ENCODE measurements at places on chromosomes 6 and 20. TPM values are rescaled to one million over a fixed set of nuclear protein-coding genes. Genes with fewer than 3 reads are reported as not detected.

KHDRBS2 gene
- not detected for total RNA-seq

GRM4 gene
- total RNA-seq, result 0.12 TPM

HLA-DQA1 gene
- total RNA-seq, result 1.7 TPM

SLC22A2 gene
- not detected for total RNA-seq

KCNQ2 gene
- 0.33 TPM for total RNA-seq

SIGLEC1 gene
- total RNA-seq, result 0.14 TPM

C6orf58 gene
- total RNA-seq, result not detected

ZNF318 gene
- total RNA-seq, result 12.2 TPM

BEND6 gene
- total RNA-seq, result not detected

CGAS gene
- 22.1 TPM for total RNA-seq

TSBP1 gene
- total RNA-seq, result not detected

CYB5R4 gene
- 42.1 TPM for total RNA-seq

KIF25 gene
- not detected for total RNA-seq

ZBTB46 gene
- 0.39 TPM for total RNA-seq

C20orf202 gene
- total RNA-seq, result 0.19 TPM

OR2H1 gene
- not detected for total RNA-seq

OR2H2 gene
- total RNA-seq, result not detected

C6orf15 gene
- not detected for total RNA-seq

TMC2 gene
- not detected for total RNA-seq

BMP6 gene
- total RNA-seq, result not detected

OR2J3 gene
- total RNA-seq, result not detected

MEI4 gene
- total RNA-seq, result not detected

ZNF76 gene
- 48.6 TPM for total RNA-seq

NKAIN2 gene
- total RNA-seq, result not detected

PTK6 gene
- total RNA-seq, result 0.54 TPM

RIPOR2 gene
- total RNA-seq, result 126 TPM

SS18L1 gene
- 52.4 TPM for total RNA-seq

SAMD5 gene
- total RNA-seq, result not detected

TPD52L1 gene
- total RNA-seq, result 0.87 TPM

POU5F1 gene
- not detected for total RNA-seq

DEFB126 gene
- not detected for total RNA-seq

BEND3 gene
- 4.0 TPM for total RNA-seq

SNAP25 gene
- 0.61 TPM for total RNA-seq

THEMIS gene
- total RNA-seq, result 50.8 TPM

CALHM5 gene
- total RNA-seq, result not detected

SLC35D3 gene
- not detected for total RNA-seq

FILIP1 gene
- total RNA-seq, result not detected

EPM2A gene
- total RNA-seq, result 7.4 TPM

NKX2-4 gene
- not detected for total RNA-seq

ABT1 gene
- total RNA-seq, result 28.2 TPM

Data from activated naive CD4-positive, alpha-beta T cell treated with anti-CD3 and anti-CD28 coated beads, Interleukin-2, amount 50 U/mL, for 72 hours (primary cell).